ENCODE measurements at places on chromosomes 7 and 10.

GRCh38 chr10:86958116-86958900 lies at the start of gene SNCG:
Gene SNCG (plus strand): TSS chr10:86958599. CDS start chr10:86958698, 99 bp downstream.
- no peak for DNase-seq

- DNase-seq: no peak
Measured at GRCh38 chr10:125147971-125148439, 12.4 kb downstream of the CTBP2 start.

GRCh38 chr10:47165711-47166404 lies 134.1 kb upstream of the GDF10 start:
- no peak for DNase-seq

- DNase-seq: no peak
Measured at GRCh38 chr7:47460251-47460989, 121.5 kb downstream of the TNS3 start.

GRCh38 chr10:117239051-117239450 lies 1.9 kb upstream of the SLC18A2 start:
- no peak for DNase-seq

GRCh38 chr10:105185161-105185560 lies 544.1 kb downstream of the SORCS3 start:
- no peak for DNase-seq

- DNase-seq: no peak
Measured at GRCh38 chr10:69151984-69152383, 28.0 kb downstream of the VPS26A start.

DNA sequence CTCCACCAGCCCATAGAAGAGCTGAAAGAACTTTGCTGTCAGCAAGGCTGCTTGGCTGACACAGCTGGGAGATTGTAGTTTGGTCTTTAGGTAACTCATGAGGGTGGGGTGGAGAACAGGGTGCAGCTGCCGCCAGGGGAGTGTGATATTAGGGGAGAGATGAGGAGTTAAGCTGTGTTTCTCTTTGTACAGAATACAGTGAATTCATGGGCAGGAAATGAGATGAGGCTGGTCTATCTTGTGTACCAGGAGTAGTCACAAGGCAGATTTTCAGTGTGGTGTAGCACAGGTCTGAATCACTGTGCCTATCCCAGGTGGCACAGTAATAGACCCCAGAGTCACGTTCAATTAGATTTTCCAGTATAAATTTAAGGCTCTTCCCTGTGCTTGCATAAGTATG lies 56.6 kb upstream of the TARP start:
- DNase-seq: no peak

DNA sequence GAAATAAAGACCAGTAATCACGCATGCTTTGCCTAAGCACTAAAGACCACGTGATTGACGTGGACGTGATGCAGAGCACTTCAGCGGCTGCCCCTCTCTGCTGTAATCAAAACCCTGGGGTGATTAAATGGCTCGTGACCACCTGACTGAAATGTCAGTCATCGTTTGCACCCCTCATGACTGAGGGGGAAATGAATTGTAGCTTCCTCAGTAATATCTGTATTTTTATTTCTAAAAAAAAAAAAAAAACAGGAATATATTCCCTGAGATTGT lies 148.1 kb upstream of the RSU1 start:
- DNase-seq: no peak

GRCh38 chr7:77825131-77825530 lies 26.6 kb downstream of the PHTF2 start:
- no peak for DNase-seq

DNA sequence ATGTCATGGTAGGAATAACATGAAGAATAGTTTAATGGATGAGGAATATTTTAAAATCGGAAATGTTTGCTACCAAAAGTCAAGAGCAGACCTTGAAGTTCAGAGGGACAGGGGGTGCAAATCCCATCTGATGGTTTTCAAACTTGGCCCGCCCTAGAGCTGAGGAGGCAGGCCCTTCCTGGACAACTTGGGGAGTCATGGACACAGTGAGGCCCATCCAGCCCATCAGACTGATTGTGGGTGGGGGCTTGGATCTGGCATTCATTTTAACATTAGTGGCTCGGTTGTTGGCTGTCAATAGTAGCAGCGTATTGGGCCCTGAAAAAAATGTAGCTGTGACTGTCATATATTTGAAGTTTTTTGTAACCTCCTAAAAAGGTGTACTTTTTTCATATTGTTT lies 2.0 kb downstream of the C10orf90 start:
- DNase-seq: no peak

DNA sequence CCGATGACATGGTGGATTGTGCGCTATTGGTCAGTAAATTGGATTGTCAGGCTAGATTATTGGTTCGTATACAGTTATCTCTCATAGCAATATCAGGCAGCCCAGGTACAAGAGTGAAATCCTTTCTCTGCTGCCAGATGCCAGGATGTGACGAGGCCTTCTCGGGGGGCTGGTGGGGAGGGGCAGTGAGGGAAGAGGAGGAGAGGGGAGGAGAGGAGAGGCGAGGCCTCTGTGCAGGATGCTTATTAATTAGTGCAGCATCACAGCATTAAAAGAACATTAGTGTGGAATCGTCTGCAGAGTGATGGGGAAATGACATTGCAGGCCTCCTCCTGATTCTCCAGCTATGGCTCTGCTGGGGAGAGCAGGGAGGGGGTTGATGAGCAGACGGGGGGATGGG lies 30.5 kb upstream of the SLF2 start:
- no peak for DNase-seq

DNA sequence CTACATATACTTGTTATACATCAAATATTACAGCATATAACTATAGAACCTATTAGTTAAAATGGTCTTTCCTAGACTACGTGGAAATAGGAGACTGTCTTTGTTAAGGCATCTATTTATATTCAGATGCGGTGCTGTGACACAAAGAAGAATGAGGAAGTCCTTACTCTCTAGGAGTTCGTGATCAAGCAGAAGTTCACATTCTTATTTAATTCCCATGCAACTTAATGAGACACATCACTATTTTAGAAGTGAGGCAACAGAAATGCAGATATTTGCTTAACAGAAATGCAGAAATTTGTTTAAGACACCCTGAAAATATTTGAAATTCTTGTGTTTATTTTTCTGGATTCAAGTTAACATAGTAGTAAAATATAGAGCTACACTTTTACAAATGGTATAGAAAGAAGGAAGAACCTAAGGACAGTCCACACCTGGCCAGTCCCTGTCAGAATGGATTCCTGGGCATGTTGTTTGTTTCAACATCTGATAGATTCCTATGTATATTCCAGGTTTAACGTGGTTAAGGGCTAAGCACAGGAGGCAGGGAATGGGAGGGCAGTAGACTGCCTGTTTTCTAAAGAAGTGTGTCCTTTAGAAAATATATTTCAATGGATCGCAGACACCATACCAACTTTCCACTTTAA lies 70.6 kb upstream of the NXPH1 start:
- no peak for DNase-seq

DNA sequence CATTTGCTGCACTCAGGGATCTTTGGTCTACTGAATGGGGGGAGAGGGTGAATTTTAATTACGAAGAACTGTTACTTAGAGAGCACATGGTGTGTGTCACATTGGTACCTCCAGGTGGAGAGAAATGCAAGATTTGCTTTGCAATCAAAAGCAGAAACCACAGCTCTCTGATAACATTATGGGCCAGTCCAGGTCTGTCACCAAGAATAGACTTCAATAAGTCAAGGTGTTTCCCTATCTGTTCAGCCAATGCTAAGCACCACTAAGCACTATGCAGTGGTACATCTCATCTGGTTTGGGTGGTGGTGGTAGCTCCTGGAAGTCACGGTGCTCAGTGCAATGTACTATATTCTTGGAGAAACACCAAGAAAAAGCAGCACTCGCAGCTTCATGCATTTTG lies 119.6 kb upstream of the AFAP1L2 start:
- no peak for DNase-seq

- no peak for DNase-seq
Measured at GRCh38 chr10:27526242-27526641, 22.1 kb downstream of the RAB18 start.

- no peak for DNase-seq
Measured at GRCh38 chr10:124739986-124740368, 4.2 kb downstream of the FAM53B start.

DNA sequence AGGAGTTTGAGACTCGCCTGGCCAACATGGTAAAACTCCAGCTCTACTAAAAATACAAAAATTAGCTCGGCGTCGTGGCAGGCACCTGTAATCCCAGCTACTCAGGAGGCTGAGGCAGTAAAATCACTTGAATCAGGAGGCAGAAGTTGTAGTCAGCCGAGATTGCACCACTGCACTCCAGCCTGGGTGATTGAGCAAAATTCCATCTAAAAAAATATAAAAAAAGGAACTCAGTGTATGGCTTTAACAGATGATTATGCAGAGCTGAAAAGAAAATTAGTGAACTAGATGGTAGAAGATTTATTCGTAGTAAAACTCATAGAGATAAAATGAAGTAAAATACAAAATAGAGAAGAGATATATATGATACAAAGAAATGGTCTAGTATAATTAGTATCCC lies 12.6 kb upstream of the CNOT4 start:
- no peak for DNase-seq

DNA sequence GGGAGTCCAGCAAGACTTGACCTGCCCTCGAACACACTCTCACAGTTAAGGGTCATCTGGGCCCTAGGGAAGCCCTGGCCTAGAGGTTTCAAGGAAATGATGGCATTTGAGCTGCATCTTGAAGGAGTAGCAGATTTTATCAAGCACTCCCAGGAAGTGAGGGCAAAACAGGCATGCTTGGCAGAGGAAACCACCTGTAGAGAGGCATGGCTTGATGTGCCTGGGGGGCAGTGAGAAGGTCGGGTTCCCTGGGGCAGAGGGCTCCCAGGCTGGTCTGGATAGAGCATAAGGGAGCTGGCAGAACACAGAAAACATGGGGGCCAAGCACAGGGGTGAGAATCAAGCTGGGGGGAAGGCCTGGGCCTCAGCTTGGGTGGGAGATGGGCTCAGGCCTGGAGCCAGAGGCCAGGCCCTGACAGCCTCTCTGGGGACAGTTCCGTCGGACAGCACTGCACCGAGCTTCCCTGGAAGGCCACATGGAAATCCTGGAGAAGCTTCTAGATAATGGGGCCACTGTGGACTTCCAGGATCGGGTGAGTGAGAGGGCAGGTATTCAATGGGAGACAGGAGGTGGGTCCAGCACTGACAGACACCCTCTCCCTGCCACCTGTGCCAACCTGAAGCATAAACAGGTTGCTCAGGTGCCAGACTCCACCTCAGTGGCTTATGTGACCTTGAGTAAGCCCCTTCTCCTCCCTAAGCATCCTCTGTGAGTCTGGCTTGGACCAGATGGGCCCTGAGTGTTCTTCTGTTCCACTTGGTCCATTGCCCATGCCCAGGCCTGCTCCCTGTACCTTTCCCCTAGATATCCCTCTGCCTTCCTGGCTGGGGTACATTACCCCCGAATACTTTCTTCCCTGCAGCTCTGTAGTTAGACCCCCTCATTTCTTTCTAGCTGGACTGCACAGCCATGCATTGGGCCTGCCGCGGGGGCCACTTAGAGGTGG lies 3.5 kb upstream of the HOGA1 start:
- DNase-seq: no peak

- DNase-seq: peak; percentile 22
Measured at GRCh38 chr7:17492437-17492836, 194.0 kb downstream of the AHR start.

GRCh38 chr10:129945941-129946760 lies 17.9 kb downstream of the EBF3 start:
- DNase-seq: no peak

DNA sequence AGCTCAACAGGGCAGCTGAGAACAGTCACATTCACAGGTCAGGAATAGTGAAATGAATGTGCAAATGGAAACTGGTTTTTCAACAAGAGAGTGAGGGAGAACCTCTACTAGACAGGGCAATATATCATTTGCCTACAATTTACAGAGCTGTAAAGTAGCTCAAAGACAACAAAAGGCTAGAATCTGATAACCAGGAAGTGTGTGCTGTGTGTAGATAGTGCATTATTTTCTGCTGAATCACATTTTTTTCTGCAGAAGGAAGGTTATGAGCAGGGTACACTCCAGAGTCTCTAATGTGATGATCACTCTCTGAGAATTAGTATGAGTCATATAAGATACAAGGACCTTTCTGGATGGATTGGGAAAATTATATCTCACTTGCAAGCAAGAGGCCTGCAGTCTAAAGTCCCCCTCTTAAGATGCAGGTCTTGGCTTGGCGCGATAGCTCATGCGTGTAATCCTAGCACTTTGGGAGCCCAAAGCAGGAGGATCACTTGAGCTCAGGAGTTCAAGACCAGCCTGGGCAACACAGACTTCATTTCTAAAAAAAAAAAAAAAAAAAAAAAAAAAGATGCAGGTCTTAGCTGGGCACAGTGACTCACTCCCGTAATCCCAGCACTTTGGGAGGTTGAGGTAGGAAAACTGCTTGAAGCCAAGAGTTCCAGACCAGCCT lies 59.9 kb upstream of the COBL start:
- no peak for DNase-seq

- no peak for DNase-seq
Measured at GRCh38 chr7:134472572-134473244, 13.8 kb upstream of the AKR1B1 start.

DNA sequence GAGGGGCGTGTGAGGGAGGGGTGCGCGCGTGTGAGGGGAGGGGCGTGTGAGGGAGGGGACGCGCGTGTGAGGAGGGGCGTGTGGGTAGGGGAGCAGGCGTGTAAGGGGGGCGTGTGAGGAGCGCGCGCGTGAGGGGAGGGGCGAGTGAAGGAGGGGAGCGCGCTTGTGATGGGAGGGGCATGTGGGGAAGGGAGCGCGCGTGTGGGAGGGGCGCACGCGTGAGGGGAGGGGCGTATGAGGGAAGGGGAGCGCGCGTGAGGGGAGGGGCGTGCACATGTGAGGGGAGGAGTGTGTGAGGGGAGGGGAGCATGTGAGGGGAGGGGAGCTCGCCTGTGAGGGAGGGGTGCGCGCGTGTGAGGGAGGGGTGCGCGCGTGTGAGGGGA lies 19.1 kb downstream of the MXI1 start:
- peak; percentile 91 for DNase-seq

DNA sequence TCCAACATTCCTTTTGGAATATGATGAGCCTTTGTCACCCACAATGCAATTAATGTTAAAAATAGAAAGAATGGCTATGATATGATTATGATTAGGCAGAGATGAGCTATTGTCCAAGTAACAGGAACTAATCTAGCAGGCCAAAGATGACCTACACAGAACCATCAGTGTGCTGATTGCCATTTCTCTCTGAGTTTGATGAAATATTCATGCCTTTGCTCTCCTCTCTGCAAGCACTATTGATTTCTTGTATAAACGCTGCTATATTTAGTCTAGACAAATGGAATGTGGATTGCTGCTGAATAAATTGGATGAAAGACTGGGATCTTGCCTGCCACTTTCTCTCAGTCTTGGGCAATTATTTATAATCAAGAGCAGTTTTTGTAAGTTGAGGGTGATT lies 85.4 kb downstream of the HDAC9 start:
- DNase-seq: no peak

DNA sequence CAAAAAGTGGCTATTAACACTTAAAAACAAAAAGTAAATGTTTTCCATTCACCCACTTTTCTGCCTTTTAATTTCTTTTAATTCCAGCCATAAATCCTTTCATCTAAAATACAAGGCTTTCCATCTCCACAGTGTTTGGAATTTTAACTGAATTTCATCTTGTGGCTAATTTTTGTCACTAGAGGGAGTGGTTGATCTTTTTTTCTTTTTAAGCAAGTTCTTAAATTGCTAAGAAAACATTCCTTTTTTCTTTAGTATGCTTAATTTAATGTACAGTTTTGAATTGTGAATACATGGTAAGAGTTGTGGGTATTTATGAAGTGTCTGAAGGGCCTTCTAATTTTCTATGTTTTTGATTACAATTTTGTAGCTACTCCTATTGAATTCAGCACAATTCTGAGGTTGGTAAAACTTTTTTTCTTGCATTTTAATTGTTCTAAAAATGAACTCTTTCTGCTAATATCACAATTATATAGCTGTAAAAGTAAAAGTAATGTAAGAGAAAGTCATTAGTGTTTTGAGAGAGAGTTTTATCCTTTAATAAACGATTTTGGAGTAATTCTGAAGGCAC lies 54.9 kb upstream of the ANK3 start:
- no peak for DNase-seq

All from GM13977 (cell line).